T-helper 2 cell (primary cell): ENCODE measurements at places on chromosomes 6 and 20.
A peak's percentile ranks its signal among the peaks of the same experiment; 100 is the strongest.

GRCh38 chr6:111666847-111667246 is 61.2 kb upstream of the TRAF3IP2 start:
- no peak for DNase-seq

GRCh38 chr20:34624629-34625028 is 52.3 kb downstream of the PIGU start:
- no peak for DNase-seq

DNA sequence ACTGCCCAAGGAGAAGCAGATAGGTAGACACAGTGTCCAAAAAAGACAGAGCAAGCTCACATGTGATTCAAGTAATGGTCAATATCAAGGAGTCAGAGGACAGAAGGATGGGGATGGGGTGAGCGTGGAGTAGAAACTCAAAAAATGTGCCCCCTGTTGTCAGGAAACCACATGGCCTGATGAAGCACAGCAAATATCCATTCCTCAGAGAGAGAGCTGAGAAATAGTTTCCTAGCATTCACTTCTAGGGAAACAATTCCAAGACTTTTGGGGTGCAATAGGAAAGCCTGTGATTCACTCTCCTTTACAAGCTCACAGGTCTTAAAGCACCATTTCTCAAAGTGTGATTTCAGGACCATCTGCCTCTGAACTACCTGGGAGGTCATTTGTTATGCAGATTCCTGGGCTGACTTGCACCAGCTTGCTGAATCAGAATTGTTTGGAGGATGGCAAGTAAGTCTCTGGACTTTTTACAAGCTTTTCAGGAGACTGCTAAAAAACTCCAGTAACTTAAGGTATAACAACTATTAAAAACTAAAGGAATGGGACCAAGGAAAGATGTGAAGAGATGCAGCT is 432.8 kb downstream of the HDGFL1 start:
- no peak for DNase-seq

- DNase-seq = no peak
Measured at GRCh38 chr20:57755609-57756008, 45.8 kb upstream of the PMEPA1 start.

DNA sequence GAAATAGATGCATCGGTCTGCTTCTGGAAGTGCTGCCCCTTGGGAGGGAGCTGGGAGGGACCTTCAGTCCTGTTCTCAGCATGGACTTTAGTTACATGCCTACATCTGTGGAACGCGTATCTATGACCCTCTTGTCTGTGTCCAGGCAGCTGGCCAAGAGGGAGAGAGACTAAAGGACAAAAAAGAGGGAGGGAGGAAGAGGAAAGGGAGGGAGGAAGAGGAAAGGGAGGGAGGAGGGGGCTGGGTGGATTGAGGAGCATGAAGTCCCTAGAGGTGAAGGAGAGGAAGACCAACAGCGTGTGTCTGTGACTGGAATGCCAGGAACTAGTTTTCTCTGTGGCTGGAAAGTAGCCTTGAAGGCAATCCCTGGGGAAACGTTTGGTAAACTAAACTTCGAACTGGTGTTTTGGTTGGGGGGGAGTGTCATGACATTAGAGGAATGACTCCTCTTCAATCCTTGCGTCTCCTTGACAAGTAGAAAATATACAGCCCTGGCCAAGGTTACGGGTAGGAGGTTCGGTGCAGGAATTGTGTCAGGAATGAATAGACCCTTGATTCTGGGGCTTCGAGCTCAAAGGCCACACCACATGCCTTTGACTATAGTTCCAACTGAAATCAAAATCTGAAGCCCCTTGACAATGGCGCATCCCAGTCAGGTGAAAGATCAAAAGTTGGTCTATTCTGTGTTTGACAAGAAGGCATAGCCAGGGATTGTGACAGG is 52.0 kb upstream of the PLEKHG1 start:
- no peak for DNase-seq

GRCh38 chr20:34998331-34998950 is 42.8 kb downstream of the MYH7B start:
- DNase-seq = no peak

GRCh38 chr20:10075606-10076005 is 40.8 kb downstream of the ANKEF1 start:
- DNase-seq = no peak

DNA sequence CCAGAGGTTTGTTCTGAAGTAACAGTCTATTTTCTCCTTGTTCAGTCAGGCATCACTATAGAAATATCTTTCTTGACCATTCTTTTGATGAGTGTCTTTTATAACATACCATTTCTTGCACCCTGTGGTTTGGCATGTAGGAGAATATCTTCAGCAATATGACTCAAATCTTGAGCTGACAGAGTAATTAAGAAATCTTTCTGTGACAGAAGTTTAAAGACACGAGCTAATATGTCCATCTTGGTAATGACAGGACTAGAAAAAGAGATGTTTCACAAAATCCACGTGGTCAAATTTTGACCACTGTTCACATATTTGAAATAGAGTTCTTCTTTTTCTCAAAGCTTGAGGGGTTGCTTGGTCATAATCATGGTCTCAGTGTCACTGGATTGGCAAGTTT is 149.9 kb downstream of the MYB start:
- DNase-seq = no peak

GRCh38 chr20:25738198-25738597 is 41.5 kb upstream of the ZNF337 start:
- DNase-seq = no peak

DNA sequence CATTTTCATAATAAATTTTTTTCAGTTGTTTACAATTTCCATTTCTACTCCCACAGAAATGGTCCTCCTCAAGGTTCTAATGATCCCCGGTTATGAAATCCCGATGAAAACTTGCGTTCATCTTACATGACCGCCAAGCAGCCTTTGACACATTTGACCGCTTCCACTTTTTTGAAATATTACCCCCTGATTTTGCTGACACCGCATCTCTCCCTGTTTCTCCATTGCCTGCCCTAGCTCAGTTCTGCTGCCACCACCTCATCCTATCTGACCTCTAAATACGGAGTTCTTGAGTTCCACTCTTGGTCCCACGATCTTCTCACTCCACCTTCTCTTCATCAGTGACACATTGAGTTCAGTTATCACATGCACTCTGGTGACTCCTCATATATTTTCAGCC is 74.1 kb downstream of the SLC35B3 start:
- no peak for DNase-seq

DNA sequence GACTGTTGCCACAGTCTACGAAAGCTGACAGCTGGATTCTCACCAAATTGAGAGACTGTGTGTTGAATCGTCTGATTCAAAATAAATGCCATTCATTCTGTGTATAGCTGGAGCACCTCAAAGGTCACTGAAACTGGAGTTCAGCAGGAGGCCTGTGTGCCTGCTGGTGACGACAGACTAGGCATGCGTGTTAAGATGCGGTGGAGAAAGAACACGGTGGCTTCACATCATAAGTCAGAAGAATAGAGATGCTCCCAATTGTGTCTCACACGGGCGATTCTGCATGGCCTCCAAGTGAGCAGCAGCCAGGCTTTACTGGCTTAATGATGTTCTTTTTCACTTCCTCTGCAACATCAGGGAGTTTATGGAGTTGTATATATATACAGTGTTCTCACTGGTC is 32.3 kb downstream of the SNHG17 start:
- DNase-seq = no peak

- DNase-seq = no peak
Measured at GRCh38 chr6:144217264-144217663, 66.9 kb downstream of the STX11 start.

DNA sequence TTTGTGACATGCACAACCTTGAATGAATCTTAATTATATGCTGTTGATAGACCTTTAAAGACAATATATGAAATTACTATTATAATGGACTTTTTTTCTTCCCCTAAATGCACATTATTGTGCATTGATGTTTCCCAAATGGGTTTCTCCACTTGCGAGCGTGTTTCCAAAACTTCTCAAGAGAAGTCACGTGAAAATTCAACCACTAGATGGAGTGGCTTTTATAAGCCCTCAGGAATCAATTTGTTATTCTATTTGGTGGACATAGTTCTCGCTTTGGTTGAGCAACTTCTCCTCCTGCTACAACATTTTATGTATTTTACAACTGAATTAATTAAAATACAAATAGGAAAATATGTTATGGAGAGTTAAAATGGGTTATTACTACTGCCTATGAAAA is 9.0 kb downstream of the CNR1 start:
- DNase-seq = no peak

DNA sequence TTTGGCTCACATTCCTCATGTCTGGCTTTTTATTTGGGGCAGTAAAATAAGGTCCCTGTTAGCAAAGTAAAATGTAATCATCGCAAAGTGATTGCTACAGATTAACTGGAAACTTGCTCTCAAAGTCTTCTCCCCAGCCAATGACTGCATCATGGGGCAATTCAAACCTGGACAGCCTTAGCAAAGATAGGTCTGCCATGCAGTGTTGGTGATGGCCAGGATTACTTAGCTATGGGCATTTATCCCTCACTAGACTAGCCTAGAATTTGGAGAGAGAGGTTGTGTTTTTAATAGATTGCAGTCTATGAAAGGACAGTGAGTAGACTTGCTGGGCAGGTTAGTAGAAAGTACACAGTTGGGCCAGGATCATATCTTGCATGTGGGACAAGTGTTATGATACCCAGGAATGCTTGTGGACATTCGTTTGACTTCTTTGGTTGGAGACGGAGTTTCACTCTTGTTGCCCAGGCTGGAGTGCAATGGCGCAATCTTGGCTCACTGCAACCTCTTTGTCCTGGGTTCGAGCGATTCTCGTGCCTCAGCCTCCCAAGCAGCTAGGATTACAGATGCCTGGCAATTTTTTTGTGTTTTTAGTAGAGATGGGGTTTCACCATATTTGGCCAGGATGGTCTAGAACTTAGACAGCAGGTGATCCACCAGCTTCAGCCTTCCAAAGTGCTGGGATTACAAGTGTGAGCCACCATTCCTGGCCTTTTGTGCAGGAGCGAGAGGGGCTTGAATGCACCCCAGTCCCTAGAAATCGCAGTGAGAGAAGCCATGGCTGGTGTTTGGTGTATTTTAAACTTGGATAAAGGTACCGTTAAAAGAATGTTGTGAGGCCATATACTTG is 3.4 kb downstream of the RPS12 start:
- no peak for DNase-seq

DNA sequence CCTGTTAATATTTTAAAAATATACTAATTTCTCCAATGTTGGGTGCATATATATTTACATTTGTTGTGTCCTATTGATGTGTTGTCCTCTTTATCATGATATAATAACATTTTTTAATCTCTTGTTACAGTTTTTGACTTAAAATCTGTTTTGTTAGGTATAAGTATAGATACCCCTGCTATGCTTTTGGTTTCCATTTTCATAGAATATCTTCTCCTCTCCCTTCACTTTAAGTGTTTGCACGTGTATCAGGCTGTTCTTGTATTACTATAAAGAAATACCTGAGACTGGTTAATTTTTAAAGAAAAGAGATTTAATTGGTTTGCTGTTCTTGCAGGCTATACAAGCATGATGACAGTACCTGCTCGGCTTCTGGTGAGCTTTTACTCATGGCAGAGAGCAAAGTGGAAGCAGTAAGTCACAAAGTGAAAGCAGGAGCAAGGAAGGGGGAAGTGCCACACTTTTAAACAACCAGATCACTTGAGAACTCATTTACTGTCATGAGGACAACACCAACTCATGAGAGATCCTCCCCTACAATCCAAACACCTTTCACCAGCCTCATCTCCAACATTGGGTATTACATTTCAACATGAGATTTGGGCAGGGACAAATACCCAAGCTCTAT is 340.5 kb upstream of the SYNCRIP start:
- DNase-seq = no peak

- DNase-seq = no peak
Measured at GRCh38 chr6:2730353-2731107, 20.2 kb downstream of the MYLK4 start.

DNA sequence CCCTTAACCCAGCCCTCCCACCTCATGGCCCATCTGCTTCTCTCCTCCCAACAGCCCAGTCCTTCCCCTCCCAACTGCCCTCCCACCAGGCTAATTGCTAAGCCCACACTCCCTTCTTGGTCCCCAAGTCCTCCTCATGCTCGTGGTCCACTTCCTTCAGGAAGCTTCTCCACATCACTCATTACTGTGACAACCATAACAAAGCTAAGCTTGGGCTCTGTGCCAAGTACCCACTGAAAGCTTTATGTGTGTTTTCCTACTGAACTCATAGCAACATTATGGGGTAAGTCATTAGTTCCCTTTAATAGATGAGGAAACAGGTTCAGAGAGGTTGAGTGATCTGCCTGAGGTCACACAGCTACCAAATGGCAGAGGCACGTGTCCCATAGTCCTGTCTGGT is 16.2 kb downstream of the FRS3 start:
- no peak for DNase-seq

DNA sequence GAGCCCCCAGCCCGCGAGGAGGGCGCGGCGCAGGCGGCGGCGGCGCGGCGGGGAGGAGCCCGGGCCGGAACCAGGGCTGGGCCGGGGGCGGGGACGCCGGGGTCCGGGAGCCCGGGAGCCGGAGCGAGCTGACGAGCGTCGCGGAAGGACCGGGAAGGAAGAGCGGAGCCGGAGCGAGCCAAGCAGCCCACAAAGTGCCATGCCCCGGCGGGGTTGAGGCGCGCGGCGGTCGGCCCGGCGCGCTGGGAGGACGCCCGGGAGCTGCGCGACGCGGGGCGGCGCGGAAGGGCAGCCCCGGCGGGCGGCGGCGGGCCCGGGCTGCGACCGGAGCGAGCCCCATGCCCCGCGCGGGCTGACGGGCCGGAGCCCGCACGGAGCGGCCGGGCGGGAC is 289 bp downstream of the FOXP4 start:
- peak; percentile 47 for DNase-seq

GRCh38 chr6:157173776-157174175 is 149.5 kb downstream of the TMEM242 start:
- DNase-seq = no peak

GRCh38 chr20:25195962-25196785 is 662 bp downstream of the ENTPD6 start:
- no peak for DNase-seq

- no peak for DNase-seq
Measured at GRCh38 chr6:102994866-102995265, 1601.4 kb downstream of the GRIK2 start.

DNA sequence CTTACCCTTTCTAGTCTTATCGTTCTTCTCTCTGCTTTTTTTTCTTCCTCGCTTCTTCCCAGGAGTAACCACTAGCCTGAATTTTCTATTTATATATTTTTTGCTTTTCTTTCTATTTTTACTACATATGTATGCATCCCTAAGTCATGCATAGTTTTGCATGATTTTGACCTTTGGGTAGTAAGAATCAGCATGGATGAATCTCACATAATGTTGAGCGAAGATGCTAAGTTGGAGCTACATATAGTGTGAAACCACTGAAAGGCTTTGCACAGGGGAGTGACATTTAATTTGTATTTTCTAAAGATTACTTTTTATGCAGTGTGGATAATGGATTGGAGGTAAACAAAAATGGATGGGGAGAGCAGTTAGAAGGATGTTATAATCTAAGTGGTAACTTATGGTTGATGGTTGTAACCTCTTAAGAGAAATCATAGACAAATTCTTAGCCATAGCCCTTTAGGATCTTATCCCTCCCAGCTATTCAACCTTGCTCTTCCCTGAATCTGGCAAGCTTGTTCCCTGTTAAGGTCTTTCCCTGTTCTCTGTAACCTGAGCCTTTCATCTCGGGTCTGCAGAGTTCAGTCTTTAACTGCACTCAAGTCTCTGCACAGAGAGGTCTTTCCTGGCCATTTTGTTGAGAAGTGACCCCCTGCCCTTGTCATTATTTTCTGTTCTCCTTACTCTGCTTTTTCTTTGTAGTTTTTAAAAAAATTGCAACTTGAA is 18.0 kb downstream of the PEX7 start:
- DNase-seq = no peak
